ENCODE measurements at places on chromosomes 3 and 15.

- DNase-seq: no peak
These were observed 95.1 kb upstream of the ZBED2 start for GRCh38 chr3:111690242-111690641.

GRCh38 chr3:159672728-159673688, 315.6 kb upstream of the IL12A start:
- no peak for DNase-seq

DNA sequence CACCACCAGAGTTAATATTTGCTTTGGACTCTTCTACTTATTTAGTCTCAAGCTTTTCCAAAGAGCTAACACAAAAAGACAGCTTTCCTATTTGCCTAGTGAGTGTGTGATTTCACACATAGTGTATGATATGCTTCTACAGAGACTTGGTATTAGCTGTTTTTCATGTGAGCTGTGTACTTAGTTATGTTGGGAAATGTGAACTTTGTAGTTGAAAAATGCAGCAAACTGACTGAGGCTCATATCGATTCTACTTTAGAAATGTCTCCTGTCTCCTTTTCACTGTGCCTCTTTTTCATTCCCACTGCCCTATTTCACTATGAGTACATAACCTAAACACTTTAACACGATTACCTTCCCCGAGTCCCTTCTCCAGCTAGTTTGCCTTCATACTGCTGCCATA, 136.5 kb downstream of the ALCAM start:
- no peak for DNase-seq

DNA sequence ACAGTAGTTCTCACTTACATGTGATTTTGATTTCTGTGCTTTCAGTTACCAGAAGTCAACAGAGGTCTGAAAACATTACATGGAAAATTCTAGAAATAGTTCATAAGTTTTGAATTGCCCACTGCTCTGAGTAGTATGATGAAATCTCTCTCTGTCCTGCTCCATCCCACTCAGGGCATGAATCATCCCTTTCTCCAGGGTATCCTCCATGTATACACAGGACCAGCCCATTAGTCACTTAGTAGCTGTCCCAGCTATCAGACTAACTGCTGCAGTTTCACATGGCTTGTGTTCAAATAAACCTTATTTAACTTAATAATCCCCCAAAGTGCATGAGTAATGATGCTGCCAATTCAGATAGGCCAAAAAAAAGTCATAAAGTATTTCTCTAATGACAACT, 38.6 kb downstream of the EPHA3 start:
- no peak for DNase-seq

DNA sequence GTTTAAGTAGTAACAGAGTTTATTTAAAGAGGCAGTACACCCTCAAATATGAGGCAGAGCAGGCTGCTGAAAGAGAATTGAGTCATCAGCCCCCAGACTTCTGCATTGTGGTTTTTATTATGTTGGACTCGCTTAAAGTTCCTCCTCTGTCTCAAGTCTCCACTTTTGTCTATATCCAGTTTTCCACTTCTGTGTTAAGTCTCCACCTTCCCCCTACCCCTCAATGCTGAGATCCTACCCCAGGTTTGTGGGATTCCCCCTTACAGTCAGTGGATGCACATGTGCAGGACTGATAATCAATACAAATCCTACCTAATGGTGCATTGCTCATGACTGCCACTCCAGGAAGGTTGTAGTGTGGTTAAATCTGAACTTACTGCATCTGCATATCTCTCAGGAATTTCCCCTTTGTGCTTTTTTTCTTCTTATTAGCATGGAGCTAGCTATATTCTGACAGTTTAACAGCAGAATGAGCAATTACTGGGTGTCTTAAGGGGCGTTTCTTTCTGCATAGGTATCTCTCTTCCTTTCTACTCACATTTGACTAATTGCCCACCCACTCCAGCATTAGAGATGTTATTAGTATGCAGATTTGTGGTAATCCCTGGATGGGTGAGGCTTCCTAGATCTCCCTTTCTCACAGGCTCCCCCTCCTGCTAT, 11.9 kb upstream of the CD200R1L start:
- DNase-seq: no peak

DNA sequence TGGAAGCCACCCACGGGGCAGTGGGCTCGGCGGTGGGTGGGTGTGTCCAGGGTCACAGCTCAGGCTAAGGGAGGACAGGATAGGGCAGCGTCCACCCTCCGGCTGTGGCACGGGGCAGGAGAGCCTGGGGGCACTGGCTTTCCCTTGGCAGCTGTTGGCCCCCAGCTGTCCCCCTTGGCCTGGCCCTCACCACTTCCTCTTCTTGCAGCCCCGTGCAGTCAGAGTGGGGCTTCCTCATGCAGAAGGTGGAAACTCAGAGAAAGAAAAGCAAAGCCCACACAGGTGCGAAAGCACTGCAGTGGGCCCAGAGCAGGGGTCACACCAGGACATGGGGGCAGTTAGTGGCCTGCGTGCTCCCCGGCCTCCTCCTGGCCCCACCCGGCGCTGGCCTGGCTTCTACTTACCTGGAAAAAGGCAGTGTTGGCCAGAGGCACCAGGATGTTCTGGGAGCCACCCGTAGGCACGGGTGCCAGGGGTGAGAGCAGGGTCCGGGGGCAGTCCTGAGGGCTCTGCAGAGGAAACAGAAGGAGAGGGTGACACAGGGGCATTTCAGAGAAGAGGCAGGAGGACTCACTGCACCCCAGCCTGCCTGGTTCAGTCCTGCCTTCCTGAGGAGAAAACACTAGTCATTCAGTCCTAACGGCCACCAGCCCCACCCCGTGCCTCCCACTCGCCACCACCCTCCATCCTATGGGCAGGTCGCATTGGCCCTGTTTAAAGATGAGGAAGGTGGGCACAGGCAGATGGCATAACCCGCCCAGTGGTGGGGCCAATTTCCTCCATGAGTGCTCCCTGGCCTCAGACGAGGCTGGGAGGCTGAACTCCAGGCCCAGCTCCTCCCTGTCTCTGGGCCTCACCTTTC, 28.3 kb downstream of the PLXND1 start:
- no peak for DNase-seq

DNA sequence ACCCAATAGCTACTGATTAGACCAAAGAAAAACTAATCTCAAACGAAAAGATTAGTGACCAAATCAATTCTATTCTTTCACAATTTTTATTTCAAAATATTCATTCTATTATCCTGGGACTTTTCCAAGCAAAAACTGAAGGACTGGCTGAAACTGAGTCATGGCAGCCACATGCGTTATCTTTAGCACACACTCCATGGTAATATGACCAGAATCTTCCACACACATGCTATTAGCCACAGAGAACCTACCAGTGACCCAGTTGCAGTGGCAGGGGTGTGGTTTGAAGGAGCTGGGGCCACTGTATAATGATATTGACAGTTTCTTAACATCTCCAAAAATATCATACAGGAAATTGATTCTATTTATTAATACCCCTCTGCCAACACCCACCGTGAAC, 154.8 kb upstream of the ABI3BP start:
- DNase-seq: no peak

- DNase-seq: no peak
These were observed 18.4 kb downstream of the LINGO1 start for GRCh38 chr15:77614251-77614806.

DNA sequence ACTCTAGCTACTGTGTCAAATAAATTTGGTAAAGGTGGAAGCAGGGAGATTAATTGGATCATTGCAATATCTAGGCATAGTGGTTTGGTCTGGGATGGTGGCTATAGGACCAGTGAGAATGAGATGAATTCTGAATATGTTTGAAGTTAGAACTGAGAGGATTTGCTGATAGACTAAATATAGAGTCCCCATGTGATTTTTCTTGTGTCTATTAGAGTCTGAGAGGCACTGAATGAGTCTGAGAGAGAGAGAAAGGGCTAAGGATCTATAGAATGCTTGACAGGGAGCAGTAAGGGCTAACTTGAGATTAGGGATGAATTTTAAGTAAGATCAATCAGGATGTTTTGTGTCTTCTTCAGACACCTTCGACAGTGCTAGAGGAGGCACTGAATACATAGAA, 77.9 kb upstream of the CHL1 start:
- DNase-seq: no peak

DNA sequence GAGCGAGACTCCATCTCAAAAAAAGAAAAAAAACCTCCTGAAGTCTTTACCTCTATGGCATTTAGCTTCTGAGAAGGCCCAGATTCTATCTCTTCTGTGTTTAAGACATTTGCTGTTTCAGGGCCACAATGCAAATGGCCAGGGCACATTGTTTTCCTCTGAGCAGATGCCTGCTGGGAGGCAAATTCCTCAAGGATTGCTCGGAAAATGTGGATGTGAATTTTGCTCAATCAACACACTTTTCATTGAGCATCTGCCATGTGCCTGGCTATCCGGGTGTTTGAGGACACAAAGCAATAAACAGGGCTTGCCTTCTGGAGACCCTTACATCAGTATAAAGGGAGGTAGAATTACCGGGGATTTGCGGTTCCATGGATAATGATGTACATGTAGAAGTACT, 20.0 kb downstream of the TRIM71 start:
- DNase-seq: no peak

GRCh38 chr3:53496984-53497383, 2.6 kb downstream of the CACNA1D start:
- no peak for DNase-seq

- DNase-seq: no peak
These were observed 42.0 kb downstream of the FRMD4B start for GRCh38 chr3:69343875-69344274.

DNA sequence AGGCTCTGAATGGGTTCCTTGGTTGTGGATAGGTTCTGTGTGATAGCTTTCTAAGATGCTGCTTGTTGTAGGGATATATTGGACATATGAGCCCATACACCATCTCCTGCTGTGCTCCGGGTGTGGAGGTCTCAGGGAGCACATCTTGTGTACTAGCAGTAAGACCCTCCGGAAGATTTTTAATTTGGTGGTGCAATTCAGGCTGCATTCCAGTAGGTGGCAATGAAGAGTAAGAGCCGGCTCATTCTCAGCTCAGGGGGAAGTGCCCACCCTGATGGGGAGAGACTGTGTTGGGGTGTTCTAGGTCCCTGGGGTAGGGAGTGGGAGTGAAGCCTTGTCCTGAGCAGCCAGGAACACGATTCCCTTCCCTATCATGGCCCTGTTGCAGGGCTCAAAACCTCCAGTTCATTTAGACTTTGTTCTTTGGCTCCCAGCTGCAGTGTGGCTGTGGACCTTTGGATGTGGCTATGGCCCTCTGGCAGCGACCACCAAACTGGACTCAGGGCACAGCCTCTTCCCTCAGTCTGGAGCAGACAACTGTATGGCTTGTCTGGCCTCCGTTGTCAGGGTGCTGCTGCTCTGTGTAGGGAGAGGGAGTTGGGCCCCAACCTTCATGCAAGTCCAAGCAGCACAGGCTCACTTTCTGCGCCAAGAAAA, 104.7 kb downstream of the UNC13C start:
- no peak for DNase-seq

DNA sequence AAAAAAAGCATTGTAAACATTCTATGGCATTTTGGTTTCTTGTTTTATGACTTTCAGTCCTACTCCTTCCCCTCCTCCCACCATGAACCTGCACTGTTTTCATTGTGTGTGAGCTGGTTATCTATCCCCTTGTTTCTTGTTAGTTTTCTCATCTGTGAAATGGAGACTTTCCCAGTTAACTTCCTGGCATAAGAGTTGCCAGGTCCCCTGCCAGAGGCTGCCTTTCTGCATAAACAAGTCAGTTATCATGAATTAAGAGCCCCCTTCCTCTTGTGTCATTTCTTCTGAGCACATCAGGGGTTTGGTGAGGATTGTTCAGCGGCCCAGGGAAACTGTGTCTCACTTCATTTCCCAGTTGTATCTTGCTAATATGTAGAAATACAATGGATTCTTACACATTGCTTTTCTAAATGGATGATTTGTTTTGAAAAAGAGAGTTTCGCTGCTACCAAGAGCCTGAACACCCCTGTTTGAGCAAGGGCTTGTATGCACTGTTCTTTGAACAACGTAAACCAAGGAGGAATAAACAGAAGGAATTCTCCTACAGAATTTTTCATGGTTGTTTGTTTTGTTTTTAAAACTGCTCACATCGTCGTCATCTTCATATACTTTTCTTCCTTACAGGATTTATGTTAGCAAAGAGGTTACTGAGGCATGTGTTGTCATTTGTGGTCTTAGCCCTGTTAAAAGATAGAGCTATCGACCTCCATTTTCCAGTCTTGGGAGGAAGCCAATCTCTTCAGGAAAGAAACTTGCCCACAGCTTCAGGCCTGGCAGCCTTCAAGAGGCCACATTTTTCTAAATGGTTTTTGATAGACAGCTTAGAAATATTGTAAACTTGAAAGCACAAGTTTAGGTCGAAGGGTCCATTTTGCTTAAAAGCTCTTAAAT, 144.6 kb upstream of the IL12A start:
- no peak for DNase-seq

DNA sequence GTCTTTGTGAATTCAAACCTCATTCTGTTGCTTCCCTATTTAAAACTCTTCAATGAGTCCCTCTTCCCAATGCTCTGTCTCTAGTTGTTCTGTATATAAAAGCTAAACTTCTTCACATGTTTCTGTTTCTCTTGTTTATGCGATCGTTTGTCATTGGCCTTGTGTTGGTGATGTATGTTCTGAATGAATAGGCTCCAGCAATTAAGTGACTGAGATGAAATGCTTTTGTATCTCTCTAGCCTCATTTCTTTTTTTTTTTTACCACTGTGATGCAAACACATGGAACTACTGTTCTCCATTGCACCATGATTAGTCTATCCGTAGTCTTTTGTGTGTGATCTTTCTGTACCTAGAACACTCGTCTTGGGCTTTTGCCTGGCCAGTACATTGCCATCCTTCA, 380.5 kb upstream of the TPRG1 start:
- no peak for DNase-seq

- DNase-seq: no peak
These were observed 165.5 kb upstream of the FEZF2 start for GRCh38 chr3:62538691-62539356.

DNA sequence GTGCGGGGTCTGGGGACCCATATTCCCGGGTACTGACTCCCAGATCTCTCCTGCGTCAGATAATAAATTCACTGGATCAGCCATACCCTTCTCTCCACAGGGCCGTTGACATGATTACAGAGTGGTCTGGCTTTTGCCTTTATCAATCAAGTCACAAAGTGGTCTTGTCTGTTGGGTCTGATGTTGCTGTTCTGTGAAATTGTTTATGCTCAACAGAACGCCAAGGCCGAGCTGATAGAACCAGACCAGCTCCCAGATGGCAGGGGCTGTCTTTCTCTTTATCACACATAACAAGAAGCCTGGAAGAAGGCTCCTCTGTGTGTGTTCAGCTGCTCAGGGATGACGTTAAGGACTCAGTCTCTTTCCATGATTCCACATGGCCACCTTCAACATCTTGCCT, 751 bp upstream of the DCLK3 start:
- DNase-seq: no peak

DNA sequence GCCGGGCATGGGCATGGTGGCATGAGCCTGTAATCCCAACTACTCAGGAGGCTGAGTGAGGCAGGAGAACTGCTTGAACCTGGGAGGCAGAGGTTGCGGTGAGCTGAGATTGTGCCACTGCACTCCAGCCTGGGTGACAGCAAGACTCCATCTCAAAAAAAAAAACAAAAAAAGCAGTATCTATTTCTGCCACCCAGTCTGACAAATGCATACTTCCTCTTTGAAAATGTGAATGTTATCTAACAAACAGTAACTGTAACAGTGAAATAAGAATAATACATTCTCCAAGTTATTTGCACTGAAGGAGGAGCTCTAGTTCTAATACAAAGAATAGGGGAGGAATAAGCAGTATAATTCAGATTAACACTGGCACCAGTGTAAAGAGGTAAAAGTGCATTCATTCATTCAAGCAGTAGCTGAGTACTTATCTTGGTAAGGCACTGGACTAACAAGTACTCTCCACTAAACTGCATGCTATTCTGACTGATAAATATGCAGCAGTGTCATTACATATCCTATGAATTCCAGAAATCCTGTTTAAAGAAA, 12.9 kb downstream of the VPS13C start:
- DNase-seq: no peak

Data from posterior cingulate gyrus (tissue), 11 donors.